ENCODE measurements at places on chromosomes 16 and 17.

- no peak for DNase-seq
Measured at GRCh38 chr16:24800586-24800985, 45.2 kb upstream of the SLC5A11 start.

GRCh38 chr16:80027007-80027965 is 426.7 kb upstream of the MAF start:
- DNase-seq: no peak

- DNase-seq: no peak
Measured at GRCh38 chr16:68778551-68779231, 41.6 kb downstream of the CDH1 start.

- no peak for DNase-seq
Measured at GRCh38 chr17:46832945-46833839, 14.7 kb upstream of the WNT3 start.

DNA sequence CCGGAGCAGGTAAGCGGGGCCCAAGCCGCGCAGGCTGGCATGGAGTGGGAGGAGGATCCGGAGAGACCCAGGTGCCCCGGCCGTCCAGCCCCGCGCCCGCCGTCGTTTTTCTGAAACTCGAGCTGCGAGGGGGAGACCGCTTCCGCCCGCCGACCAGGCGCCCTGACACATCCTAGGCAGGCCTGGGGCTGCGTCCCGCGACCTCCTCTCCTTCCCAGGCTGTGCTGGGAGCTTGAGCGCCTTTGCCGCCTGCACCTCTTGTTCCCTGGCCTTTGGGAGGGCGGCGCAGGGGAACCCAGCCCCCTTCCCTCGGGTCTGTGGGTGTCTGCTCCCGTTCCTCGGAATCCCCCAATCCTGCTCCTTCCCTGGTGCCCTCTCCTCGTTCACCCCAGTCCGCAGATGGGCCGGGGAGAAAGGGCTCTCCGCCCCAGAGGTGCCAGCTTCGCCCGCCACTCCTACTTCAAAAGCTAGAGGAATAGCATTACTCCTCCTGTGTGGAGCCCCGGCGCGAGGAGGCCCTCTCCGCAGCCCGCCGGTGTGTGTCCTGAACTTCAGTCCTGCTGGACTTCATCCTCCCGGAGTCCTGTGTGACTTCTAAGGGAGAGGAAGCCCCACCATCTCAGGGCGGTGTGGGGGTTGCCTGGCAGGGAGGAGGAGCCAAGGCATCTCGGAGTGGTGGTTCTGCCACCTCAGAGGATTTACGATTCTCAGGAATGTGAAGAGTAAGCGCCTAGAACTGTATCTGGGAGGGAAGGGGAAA is 1.0 kb downstream of the NHERF1 start:
- no peak for DNase-seq

GRCh38 chr16:2229632-2230250 is 6.3 kb downstream of the E4F1 start:
- DNase-seq: no peak
